MCF 10A (cell line): ENCODE measurements at places on chromosomes 13 and 19.
A peak's percentile ranks its signal among the peaks of the same experiment; 100 is the strongest.

DNA sequence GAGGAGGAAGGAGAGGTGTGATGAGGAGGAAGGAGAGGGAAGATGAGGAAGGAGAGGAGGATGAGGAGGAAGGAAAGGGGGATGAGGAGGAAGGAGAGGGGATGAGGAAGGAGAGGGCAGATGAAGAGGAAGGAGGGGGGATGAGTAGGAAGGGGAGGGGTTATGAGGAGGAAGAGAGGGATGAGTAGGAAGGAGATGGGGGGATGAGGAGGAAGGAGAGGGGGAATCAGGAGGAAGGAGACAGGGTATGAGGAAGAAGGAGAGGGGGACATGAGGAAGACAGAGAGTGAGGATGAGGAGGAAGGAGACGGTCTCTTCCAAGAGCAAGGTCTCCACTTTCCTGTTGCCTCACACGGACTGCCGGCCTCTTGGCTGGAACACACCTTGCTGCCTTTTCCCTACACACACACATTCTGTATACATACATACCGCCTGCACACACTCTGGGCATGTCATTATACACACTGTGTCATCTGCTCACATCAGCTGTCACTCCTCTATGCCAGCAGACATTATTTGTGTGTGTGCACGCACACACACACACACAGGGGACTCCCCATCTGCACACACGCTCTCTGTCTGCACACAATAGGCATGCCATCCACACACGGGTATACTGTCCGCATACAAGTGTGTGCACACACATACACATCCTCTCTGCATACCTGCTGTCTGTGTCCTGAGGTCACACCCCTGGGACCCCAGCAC is 11.1 kb upstream of the VSTM2B start:
- no peak for DNase-seq

GRCh38 chr13:74289861-74290773 is 155.9 kb upstream of the KLF12 start:
- peak; percentile 72 for DNase-seq

GRCh38 chr19:30085394-30085793 is 143.4 kb downstream of the URI1 start:
- DNase-seq: no peak

- DNase-seq: no peak
These were observed 354.9 kb upstream of the SPRY2 start for GRCh38 chr13:80695841-80696240.

DNA sequence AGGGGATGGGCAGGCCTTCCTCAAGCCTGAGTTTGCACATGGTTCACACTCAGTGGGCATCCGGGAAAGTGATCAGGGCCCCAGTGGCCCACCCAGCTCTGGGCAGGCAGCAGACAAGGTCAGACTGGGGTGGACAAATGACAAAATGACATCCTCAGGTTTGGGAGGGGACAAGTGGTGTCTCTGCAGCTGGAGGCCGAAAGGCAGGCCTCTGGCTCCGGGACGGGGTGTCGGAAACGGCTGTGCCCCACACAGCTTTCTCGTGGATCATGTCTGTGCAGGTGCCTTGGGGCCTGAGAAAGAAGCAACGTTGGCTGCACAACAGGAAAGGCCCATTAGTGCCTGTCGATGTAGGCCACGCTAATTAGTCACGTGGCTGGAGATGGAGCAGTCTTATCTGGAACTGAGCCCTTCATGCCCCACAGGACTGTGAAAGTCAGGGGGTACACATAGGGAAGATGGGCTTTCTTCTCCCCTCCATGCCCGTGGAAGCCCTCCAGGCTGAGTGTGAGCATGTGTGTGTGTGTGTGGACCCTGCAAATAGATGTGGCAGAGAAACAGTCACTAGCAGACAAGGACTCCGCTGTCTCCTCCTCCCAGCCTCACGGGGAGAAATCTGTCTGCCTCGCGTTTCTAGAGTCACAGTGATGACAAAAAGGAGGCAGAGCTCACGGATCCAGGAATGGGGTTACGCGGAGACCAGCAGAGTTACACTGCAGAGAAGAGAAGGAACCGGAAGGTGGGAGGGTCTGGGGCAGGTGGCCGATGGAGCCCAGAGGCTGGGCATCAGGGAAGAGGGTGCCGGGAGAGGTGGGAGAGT is 44.2 kb downstream of the CHST8 start:
- no peak for DNase-seq

- DNase-seq: peak; percentile 78
These were observed 60.9 kb downstream of the WDFY2 start for GRCh38 chr13:51645154-51645650.

- DNase-seq: no peak
These were observed 500.1 kb upstream of the HTR2A start for GRCh38 chr13:47396915-47397314.

DNA sequence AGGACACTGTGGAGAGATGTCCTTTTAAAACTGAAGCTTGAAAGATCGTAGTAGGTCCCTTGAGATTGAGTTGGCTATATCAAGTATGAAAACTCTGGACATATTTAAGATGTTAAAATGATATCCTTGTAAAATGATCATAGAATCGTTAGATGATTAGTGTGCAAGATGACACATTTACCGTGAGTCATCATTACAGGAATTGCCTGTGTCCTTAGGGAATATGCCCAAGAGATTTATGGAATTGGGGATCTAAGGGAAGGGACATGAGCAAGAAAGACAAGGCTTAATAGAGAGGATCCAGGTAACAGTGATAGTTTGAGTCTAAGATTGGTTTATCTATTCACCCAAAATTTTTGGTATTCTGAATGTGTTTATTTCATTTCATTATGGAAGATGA is 233.7 kb downstream of the GPC5 start:
- DNase-seq: peak; percentile 45

- DNase-seq: no peak
These were observed 208.0 kb downstream of the LHFPL6 start for GRCh38 chr13:39394796-39395678.

DNA sequence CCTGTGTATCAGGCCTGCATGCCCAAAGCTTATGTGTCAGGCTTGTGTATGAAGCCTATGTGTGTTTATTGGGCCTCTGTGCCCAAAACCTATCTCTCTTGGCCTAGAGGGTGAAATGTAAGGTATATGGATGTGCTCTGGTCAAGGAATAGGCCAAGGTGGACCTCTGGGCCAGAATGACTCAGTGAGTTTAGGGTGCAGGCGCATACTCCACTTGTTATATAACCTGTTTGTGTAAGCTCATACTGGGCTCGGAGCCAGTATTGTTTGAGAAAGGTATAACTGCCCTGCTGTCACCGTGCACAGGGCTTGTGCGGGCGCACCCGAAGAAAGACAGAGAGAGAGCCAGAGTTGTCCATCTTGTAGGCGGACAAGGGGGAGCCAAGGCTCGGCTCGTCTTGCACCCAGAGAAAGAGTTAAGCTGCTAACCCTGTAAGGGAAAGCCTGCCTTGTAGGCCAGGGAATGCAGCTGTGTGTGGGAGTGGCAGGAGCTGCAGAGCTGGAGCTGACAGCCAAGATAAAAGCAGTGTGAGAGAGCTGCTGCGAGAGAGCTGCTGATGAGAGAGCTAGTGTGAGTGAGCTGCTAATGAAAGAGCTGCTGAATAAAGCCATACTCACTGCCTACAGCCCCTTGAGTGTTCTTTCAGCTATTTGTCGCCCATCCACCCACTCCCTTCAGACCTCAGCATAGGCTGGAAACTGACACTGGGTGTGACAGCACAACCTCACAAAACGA is 43.4 kb upstream of the N4BP2L1 start:
- peak; percentile 11 for DNase-seq
